ENCODE measurements at places on chromosomes 11 and 22.

DNA sequence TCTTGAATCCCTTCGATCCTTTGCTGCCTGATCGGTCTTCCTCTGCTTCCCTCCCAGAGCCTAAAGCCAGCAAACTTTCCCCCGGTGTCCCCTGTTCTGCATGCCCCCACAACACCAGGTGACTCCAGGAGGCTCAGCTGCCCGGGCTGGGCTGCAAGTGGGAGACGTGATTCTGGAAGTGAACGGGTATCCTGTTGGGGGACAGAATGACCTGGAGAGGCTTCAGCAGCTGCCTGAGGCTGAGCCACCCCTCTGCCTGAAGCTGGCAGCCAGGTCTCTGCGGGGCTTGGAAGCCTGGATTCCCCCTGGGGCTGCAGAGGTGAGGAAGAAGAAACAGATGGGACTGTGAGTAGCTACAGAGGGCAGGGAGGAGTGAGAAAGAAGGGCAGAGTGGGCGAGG is 3.6 kb downstream of the NHERF4 start:
- DNase-seq, result no peak

- DNase-seq, result no peak
These were observed at the start of gene FOXRED2 for GRCh38 chr22:36506637-36507517. Gene FOXRED2 (minus strand): TSS chr22:36507040. CDS start chr22:36506422, 618 bp downstream.

- no peak for DNase-seq
These were observed 7.3 kb downstream of the USP47 start for GRCh38 chr11:11848891-11849746.

- no peak for DNase-seq
These were observed 5.1 kb upstream of the PPFIA1 start for GRCh38 chr11:70265341-70265740.

GRCh38 chr22:39449708-39450107 is 7.1 kb upstream of the MGAT3 start:
- no peak for DNase-seq

DNA sequence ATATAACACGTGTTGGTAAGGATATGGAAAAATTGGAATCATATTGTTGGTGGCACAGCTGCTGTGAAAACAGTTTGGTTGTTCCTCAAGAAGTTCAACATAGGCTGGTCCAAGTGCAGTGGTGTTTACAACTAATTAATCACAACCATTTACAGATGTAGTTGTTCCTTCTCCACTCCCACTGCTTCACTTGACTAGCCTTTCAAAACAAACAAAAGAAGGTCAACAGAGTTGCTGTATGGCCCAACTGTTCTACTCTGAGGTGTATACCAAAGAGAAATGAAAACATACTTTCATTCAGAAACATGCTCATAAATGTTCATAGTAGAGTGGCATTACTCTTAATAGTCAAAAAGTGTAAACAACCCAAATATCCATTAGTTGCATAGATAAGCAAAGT is 36.6 kb upstream of the ACAT1 start:
- DNase-seq, result no peak

- no peak for DNase-seq
These were observed 24.2 kb downstream of the MRTFA start for GRCh38 chr22:40612291-40612751.

GRCh38 chr11:82756765-82757639 is 23.3 kb upstream of the FAM181B start:
- no peak for DNase-seq

- no peak for DNase-seq
These were observed 338.4 kb downstream of the MN1 start for GRCh38 chr22:27463121-27463660.

DNA sequence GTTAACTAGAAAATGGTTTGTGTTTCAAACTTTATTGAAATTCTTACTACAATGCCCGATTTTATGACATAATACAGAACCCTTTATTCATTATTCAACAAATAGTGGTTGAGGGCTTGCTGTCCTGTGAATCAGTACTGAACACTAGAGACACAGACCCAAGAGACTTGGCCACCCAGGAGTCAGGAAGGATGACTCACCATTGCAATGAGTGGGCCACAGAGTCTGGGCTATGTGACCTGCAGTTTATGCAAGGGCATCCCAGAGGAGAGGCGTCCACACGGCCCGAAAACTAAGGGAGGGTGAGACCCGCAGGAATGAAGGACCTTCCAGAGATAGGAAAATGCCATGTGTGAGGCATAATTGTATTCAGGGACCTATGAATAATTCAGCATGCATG is 143.8 kb upstream of the DDI1 start:
- DNase-seq, result no peak

GRCh38 chr11:84922212-84922805 is 704.8 kb downstream of the DLG2 start:
- no peak for DNase-seq
